Stimulated activated CD8-positive, alpha-beta memory T cell treated with anti-CD3 and anti-CD28 coated beads, Interleukin-15, amount 100 ng/mL, for 48 hours (primary cell): ENCODE measurements at places on chromosomes 11 and 22.

GRCh38 chr11:36854875-36855274 is 256.8 kb upstream of the RAG2 start:
- no peak for DNase-seq

GRCh38 chr11:13073119-13073981 is 64.2 kb downstream of the RASSF10 start:
- no peak for DNase-seq

DNA sequence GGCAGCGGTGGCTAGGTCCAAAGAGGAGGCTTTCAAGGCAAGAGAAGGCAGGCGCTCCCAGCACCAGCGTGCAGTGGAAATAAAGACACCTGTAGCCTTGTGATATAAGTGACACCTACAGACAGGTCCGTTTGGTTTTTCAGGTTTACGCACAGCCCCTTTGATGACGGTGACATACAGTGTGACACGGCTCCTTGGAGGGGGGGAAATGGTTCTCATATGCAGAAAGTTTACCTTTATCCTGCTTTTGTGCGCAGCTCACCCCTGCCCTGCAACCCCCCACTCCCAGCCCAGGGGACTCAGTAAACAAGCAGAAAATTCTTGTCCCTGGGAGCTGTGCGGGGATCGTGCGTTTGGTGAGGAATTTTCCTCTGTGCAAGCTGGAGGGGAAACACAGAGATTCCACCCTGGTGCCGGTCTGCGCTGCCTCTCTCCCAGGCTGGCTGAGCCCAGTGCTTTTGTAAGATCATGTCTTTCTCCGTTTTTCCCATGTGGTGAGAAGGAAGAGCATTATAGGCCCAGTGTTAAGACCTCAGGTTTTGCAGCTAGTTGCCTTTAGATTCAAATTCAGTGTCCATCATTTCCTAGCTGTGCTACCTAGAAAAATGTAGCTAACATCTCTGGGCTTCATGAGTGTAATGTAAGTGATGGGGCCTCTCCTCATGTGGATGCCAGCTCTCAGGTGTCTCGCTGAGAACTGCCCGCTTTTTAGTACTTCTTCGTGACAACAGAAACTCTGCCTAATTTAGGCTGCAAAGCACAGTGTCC is at the start of gene ELF5:
TSS of gene ELF5 (minus strand) at position 113 of the 768 bp plus-strand sequence. CDS start 8,045 bp downstream, outside the sequence.
- no peak for DNase-seq

GRCh38 chr11:72546866-72547265 is 112.5 kb upstream of the CLPB start:
- no peak for DNase-seq

DNA sequence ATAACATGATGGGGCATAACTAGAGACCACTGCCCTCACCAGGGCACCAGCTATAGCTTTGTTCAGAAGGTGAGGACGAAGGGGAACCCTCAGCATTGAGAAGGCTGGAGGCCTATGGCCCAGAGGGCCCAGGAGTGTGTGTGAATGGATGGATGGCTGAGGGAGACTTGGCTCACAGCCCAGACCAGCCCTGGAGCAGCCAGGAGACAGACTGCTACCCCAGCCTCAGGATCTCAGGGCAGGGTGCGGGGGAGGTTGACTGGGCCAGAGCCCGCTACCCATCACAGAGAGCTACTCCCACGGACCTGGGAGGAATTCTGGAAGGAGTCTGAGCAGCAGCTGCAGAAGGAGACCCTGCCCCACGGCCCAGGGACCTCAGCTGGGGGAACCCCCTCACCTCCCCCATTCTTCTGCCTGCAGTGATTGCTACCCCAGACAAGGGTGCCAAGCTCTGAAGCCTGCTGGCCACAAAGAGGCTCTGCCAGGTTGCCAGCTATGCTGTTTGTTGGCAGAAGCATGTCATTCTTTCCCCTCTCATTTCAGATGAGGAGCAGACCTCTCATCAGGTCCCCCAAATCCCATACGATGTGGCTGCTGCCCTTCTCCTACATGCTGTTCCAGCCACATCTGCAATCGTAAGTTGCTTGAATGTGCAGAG is 5.4 kb upstream of the CSDC2 start:
- no peak for DNase-seq

- DNase-seq: no peak
These were observed 143.9 kb downstream of the INSC start for GRCh38 chr11:15258433-15259165.

GRCh38 chr11:110031171-110031570 is 62.0 kb upstream of the ZC3H12C start:
- DNase-seq: no peak
